ENCODE measurements at places on chromosomes 4 and X. TPM values are rescaled to one million over a fixed set of nuclear protein-coding genes. Genes with fewer than 3 reads are reported as not detected.

MAP7D2 gene
- 0.19 TPM for total RNA-seq

GPRASP1 gene
- 8.2 TPM for total RNA-seq

CNGA1 gene
- total RNA-seq: 0.89 TPM

QRFPR gene
- 1.9 TPM for total RNA-seq

TCP11X2 gene
- total RNA-seq: not detected

ATP5ME gene
- total RNA-seq: 734 TPM

PDLIM3 gene
- 265 TPM for total RNA-seq

MECP2 gene
- 37.6 TPM for total RNA-seq

KCND1 gene
- 0.27 TPM for total RNA-seq

CPLX1 gene
- 9.4 TPM for total RNA-seq

LNX1 gene
- 1.8 TPM for total RNA-seq

IQCM gene
- not detected for total RNA-seq

PDLIM5 gene
- total RNA-seq: 1,256 TPM

CSAG3 gene
- not detected for total RNA-seq

AMTN gene
- total RNA-seq: not detected

SCARB2 gene
- total RNA-seq: 114 TPM

SMIM31 gene
- not detected for total RNA-seq

SSX2 gene
- not detected for total RNA-seq

VCX gene
- not detected for total RNA-seq

DCAF4L1 gene
- 0.46 TPM for total RNA-seq

SLC38A5 gene
- total RNA-seq: 2.2 TPM

TMEM164 gene
- 39.9 TPM for total RNA-seq

Data from cardiac septum (tissue), 1 donor.